Stomach (tissue), 19 donors: ENCODE measurements at places on chromosomes 3 and 15. TPM values are rescaled to one million over a fixed set of nuclear protein-coding genes. Genes with fewer than 3 reads are reported as not detected.

NOX5 gene
- 0.18 TPM for total RNA-seq

RLBP1 gene
- total RNA-seq = 1.3 TPM

CCRL2 gene
- total RNA-seq = 2.8 TPM

SLC28A2 gene
- total RNA-seq = 48.8 TPM

USP8 gene
- total RNA-seq = 29.3 TPM

HIGD2B gene
- total RNA-seq = not detected

SYNPR gene
- total RNA-seq = not detected

MUSTN1 gene
- 4.5 TPM for total RNA-seq

MOBP gene
- not detected for total RNA-seq

TMEM41A gene
- 28.5 TPM for total RNA-seq

NLGN1 gene
- 45.2 TPM for total RNA-seq

GRCh38 chr3:9876991-9877390, 3.1 kb downstream of the CIDEC start:
- DNase-seq = no peak

DNA sequence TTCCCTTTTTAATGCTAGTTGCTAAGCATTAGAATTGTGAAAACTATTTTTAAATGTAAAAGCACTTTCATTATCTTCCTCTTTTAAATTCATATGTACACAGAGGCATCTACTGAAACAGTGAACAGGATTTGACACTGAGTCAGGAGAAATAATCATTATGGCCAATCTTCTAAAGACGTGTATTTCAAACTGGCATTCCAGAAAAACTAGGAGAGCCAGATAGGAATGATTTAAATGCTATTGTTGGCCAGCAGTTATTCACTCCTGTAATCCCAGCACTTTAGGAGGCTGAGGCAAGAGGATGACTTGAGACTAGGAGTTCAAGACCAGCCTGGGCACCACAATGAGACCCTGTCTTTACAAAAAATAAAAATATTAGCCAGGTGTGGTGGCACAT, 67.6 kb upstream of the RAP2B start:
- no peak for DNase-seq

DNA sequence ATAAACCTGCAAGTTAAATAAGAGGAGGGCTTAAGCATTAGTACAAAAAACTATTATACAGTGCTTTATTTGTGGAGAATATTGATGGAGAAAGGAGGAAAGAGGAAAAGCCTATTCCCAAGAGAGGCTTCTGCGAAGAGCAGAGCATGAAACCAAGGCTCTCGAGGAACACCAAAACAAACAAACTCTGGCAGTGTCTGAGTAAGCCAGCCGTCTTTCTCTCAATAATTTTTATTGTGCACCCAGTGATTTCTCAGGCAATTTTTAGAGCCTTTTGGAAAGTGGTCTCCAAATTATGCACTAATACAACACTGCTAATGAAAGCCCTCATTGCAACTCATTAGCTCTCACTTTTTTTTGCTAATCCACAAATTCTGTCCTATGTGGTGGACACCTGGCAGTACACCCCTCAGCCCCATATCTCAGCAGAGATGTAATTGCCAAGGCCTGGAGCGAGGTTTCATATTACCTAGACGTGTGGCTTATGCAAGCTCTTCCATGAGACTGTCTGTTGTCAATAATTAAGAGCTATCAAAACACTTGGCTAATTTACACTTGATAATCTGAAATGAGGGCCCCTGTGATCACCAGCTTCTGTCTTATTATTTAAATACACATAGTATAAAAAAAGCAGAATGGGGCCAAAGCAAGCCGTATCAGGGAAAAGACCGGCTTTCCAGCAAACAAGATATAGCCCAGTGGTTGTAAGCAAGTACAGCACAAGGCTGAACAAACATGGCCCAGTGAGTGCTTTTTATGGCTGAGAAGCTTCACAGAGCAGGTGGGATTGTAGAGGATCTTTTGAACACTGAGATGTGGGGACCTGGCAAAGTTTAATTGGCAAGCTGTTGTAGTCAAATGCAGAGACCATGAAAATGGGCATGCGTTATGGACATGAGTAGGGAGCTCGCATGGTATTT, 216.9 kb downstream of the ROBO2 start:
- no peak for DNase-seq

DNA sequence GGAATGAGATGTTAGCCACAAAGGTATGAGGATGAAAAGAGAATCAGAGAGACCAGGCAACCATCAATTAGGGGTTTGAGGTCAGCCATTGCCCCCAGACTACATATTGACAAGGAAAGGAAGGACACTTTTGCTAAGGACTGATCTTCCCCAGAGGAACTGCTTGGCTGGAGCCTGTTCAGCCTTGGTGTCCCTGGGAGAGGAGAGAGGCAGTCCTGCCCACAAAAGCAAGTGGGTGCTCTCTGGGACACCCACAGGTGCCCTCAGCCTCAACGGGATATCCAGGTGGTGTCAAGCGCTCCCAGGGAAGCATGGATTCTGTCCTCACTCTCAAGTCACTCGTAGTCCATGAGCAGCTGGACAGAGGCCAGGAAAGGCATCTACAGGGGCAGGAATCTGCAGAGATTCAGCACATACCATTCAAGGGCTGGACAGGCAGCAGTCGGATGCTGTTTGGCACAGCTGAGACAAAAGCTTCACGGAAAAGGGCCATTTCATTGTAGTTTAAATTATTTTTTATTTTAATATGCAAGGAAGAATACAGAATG, 166.2 kb downstream of the UACA start:
- no peak for DNase-seq

- DNase-seq = no peak
Observed at GRCh38 chr3:72261566-72262564, 476.9 kb upstream of the PROK2 start.

- peak; percentile 28 for DNase-seq
Observed at GRCh38 chr3:51943451-51944391, 1.6 kb downstream of the PARP3 start.

GRCh38 chr3:33855884-33856546, 57.6 kb downstream of the PDCD6IP start:
- DNase-seq = no peak

GRCh38 chr3:28867836-28868235, 413.0 kb upstream of the RBMS3 start:
- no peak for DNase-seq

DNA sequence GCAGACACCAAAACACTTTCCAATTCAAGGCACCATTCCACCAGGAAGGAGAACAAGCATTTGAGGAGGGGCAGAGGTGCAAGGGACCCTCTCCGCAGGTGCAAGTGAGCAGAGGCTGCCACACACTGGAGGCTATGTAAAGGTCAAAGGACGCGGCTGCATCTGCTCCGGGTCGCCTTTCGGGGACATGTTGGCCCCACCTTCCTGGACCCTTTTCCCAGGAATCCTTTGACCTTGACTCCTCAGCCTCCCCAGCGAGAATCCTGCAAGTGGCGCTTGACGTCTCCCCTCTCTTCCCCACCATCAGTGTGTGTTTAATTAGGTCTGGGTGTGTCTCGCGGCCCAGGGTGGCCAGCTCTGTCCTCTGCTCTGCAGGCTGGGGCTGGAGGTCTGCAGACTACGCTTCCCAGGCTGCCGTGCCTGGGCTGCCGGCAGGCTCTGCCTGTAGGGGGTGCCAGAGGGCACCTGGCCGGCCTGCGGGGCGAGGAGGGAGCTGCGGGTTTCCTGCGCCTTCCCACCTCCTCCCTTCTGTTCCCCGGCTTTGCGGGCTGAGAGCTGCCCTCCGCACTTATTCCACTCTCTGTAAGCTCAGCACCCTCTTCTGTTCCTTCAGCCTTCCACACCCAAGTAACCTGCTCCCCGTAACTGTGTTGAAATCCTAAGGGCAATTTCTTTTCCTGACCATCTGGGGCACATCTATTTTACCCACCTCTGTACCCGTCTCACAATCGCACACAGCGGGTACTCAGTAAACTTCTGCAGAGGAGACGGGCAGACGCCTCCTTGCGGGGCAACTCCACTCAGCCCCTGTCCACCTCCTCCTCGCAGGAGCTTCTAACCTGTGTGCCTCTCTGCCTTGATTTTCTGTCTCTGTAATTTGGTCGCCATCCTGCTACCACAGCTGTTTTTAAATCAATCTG, 129.8 kb downstream of the NSMCE3 start:
- peak; percentile 81 for DNase-seq

- peak; percentile 66 for DNase-seq
Observed at GRCh38 chr3:194158942-194159439, 23.0 kb downstream of the HES1 start.

DNA sequence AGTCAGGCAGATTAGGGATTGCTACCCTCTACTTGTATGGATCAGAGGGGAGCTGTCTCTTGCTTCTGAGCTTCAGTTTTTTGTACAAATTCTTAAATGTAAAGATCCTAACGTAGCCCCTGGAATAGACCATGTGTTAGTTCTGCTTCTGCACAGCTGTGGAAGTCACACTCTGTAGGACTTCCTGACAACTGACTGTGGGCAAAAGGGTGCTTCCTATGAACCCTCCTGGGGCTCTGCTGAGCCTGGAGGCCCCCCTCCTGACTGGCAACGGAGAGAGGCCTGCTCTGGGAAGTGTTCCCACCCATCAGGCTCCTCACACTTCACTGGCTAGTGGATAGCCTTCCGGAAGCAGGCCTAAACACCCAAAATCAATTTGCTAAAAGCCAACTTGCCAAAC, 131.0 kb downstream of the RPLP1 start:
- DNase-seq = no peak

GRCh38 chr3:21839592-21839991, 88.6 kb upstream of the ZNF385D start:
- no peak for DNase-seq

GRCh38 chr3:66093981-66094380, 55.3 kb upstream of the MAGI1 start:
- DNase-seq = no peak

DNA sequence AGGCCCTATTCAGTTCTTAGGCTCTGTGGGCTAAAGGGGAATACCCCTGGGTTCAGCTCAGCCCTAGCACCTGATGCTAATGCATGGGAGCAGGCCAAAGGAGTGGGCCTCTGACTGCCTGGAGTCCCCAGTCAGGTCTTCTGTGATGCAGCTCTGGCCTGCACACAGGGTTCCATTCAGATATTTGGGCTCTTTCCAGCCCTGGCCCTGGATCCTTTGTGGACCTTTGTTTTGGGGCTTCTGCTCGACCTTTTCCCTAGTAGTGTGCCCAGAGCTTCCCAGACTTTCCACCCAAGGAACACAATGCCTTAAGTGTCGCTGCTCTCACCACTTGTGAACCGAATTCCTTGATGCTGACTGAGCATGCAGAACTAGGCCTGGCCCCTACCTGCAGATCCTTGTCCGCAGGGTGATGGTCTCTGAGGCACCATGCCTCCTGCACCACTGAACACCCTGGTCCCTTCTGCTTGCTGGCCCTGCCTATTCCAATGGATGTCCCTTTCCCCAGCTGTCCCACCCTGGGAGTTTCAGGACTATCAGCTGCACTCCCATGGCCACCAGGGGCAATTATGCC, 5.1 kb downstream of the SEC13 start:
- DNase-seq = no peak

GRCh38 chr3:138497851-138498250, 63.4 kb downstream of the ESYT3 start:
- no peak for DNase-seq

- no peak for DNase-seq
Observed at GRCh38 chr3:72558001-72558400, 290.2 kb downstream of the SHQ1 start.

- DNase-seq = no peak
Observed at GRCh38 chr15:56367156-56367555, 1.9 kb downstream of the TEX9 start.

DNA sequence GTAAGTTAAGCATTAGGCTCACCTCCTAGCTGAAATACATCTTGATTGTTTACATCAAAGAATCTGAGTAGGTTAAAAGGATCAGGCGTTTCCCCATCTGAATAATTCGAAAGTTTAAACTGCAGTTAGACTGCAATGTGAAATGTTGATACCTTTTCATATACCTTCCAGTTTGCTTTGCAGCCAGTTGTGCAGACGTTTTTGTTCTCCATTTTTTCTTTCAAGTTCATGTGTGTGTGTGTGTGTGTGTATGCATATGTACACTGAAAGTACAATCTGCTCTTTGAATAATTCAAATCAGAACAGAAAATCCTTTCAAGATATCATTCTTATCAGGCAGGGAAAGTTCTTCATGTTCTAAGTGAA, 2.9 kb downstream of the ITPR1 start:
- DNase-seq = no peak

DNA sequence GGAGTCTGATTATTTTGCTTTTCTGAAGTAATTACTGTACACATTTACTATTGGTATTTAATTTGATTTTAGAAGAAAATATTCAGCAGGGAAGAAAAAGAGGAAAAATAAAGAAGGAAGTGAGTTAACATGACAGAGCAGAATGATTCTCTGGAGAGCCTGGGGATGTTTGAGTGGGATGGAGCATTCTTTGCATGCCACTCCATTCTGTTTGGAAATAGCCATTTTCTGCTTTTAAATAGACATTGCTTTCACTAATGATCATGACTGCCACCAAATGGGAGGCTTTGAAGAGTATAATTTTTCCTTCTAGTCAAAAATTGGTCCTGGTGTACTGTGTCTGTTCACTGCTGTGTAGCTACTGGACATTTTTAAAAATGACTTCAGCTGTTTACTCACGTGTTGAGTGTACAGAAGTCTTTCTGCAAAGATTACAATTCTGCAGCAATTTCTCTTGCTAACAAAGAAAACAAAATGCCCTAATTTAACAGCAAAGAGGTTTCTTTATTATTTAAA, 196.1 kb downstream of the RYR3 start:
- no peak for DNase-seq

- DNase-seq = no peak
Observed at GRCh38 chr15:81502439-81502838, 128.4 kb upstream of the TMC3 start.

DNA sequence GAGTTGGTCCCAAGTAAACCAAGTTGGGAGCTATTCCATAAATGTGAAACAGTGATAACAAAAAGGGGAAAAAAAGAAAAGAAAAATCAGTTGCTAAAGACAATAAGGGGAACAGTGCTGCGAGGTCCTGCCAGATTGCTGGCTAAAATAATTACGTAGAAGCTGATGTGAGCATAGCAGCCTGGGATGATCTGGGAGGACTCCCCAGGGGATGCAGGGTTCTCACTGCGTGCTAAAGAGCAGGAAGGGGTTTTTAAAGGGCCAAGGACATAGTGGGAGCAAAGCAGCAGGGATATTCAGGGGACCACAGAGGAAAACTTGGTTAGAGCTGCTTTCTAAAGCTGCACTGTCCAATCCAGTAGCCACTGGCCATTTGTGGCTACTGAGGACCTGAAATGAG, 133.0 kb upstream of the UMPS start:
- DNase-seq = no peak
